T1000 (cell line): ENCODE measurements at places on chromosomes 7 and 10.

DNA sequence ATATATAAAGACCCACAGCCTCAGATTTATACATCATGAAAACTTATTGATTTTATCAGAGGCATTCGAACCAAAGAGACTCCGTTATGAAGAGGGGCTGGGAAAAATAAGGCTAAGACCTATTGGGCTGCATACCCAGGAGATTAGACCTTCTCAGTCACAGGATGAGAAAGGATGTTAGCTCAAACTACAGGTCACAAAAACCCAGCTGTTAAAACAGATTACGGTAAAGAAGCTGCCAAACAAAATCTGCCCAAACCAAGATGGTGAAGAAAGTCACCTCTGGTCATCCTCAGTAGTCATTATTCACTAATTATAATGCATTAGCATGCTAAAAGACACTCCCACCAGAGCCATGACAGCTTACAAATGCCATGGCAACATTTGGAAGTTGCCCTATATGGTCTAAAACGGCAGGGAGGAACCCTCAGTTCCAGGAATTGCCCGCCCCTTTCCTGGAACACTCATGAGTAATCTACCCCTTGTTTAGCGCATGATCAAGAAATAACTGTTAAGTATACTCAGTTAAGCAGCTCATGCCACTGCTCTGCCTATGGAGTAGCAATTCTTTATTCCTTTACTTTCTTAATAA, 362.5 kb upstream of the PCDH15 start:
- no peak for DNase-seq

GRCh38 chr7:114181280-114181679, 233.3 kb upstream of the FOXP2 start:
- DNase-seq = no peak

DNA sequence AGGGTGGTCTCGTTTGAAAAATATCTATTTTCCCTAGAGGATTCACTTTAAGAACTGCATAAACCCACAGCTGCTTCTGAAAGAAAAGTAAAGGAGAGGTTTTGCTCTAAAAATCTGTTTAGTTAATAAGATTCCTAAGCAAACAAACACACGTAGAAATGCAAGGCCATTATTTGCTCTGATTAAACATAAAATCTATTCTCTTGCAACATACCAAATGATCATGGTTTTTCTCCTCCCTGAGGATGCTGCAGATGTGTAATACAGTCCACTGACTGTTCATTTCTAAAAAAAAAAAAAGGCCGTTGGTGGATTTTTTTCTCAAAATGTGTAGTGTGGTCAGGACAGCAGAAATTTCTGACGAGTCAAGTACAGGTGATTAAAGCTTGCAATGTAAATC, 98.6 kb downstream of the BUB3 start:
- no peak for DNase-seq

DNA sequence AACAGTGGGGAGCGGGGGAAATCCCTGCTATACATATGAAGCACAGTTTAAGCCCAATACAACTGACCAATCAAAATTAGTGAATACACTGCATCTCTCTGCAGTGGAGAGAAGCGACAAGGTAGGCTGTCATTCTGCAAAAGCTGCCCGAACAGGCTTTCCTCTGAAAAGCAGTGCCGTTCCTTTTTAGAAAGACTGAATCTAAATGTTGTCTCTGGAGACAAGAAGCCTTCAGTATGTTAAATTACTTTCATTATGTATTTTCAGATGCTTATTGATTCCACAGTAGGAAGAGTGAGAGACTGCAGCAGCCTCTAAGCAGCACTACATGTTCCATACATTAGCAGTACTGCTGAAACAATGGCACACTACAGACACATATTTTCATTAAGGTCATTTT, at the start of gene GPR22:
Gene GPR22, plus strand, starts transcription at position 129 of the 400 bp plus-strand sequence. CDS start 4,004 bp downstream, outside the sequence.
- no peak for DNase-seq

DNA sequence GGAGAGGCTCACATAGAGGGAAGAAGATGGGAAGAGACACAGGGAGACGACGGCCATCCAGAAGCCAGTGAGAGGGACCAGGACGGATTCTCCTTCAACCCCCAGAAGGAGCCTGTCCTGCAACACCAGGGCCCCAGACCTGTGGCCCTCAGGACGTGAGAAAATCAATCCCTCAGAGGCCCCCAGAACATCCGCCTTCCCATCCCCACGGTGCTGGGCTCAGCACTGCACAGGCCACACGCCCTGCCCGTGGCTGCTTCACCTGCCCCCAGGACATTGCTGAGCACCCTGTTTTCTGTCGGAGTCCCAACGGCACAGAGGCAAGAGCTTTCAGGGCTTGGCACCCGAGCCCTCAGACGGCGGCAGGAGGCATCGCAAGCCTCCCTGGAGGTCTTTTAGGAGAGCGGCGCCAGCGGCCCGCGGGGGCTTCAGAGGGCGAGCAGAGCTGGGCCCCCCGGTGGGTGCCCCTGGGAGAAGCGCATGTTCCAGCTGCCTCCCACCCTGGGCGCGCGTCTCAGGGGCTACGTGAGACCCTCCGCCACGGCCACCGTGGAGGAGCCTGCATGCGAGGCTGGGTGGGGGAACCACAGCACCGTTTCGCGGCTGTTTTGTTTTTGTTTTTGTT, 42.8 kb downstream of the PDGFA start:
- no peak for DNase-seq

- DNase-seq = no peak
Observed at GRCh38 chr7:6423942-6424701, 23.6 kb downstream of the DAGLB start.
